ENCODE measurements at places on chromosomes 1 and 21.

- DNase-seq, result no peak
These were observed 44.2 kb downstream of the PRRX1 start for GRCh38 chr1:170707959-170708655.

DNA sequence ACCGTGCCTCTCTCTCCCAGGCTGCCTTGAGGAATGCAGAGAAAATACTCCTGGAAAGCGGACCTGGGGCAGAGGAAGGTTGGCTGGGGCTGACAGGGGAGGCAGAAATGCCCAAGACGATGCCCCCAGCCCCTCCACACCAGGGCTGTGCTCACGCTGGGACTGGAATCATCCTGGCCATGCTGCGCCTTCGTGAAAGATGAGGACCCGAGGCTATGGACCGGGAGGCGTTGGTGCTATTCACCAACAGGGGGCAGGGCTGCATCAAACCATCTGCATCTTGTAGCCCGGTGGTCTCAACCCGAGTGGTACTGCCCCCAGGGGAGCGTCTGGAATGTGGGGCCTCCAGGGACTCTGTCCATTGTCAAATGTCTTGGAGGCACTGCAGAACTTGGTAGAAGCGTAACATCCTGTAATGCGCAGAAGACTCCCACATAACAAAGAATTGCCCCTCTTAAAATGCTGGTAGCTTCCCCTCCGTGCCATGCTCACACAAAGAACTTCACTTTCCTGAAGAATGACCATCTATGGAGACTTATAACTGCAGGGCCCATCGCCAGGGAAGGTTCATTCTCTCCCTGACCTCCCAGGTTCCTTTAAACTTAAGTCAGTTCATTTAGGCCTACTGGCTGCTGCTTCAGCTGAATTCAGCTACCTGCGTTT lies 251.2 kb downstream of the RRAGC start:
- DNase-seq, result peak; percentile 23

- no peak for DNase-seq
These were observed 10.3 kb upstream of the TEDDM1 start for GRCh38 chr1:182410620-182411273.

GRCh38 chr21:21051109-21052055 lies 53.2 kb downstream of the NCAM2 start:
- DNase-seq, result no peak

- DNase-seq, result no peak
These were observed 12.6 kb downstream of the CD2 start for GRCh38 chr1:116766616-116767469.
